ENCODE measurements at places on chromosomes 3 and 15. TPM values are rescaled to one million over a fixed set of nuclear protein-coding genes. Genes with fewer than 3 reads are reported as not detected.

INSYN1 gene
- under 0.01 TPM for total RNA-seq

CPOX gene
- total RNA-seq: 22.7 TPM

MED12L gene
- 0.13 TPM for total RNA-seq

ALPK3 gene
- total RNA-seq: 0.26 TPM

GOLGA8B gene
- total RNA-seq: 48.7 TPM

GOLGA8S gene
- under 0.01 TPM for total RNA-seq

CGNL1 gene
- total RNA-seq: 1.5 TPM

HIGD2B gene
- total RNA-seq: not detected

ATP13A5 gene
- total RNA-seq: not detected

USF3 gene
- 5.1 TPM for total RNA-seq

SYNPR gene
- not detected for total RNA-seq

GAP43 gene
- total RNA-seq: not detected

CEMIP gene
- total RNA-seq: 2.9 TPM

RGMA gene
- total RNA-seq: 0.53 TPM

IRAK2 gene
- total RNA-seq: 4.7 TPM

DPPA4 gene
- not detected for total RNA-seq

LRRC31 gene
- not detected for total RNA-seq

CLDND1 gene
- 216 TPM for total RNA-seq

GOLGA8T gene
- total RNA-seq: 0.13 TPM

ACVR2B gene
- total RNA-seq: 1.9 TPM

AMT gene
- total RNA-seq: 2.2 TPM

ROBO1 gene
- 66.6 TPM for total RNA-seq

FES gene
- total RNA-seq: 3.2 TPM

HCN4 gene
- not detected for total RNA-seq

CCR9 gene
- not detected for total RNA-seq

Measured in bronchial epithelial cell (primary cell).